Breast epithelium (tissue), 4 donors: ENCODE measurements at places on chromosomes 16 and 17. TPM values are rescaled to one million over a fixed set of nuclear protein-coding genes. Genes with fewer than 3 reads are reported as not detected.

Gene SCGB1C2
- total RNA-seq: not detected

Gene ABCC6
- 4.2 TPM for total RNA-seq

- no peak overlapping the region for H3K27ac ChIP-seq
- H3K4me1 ChIP-seq: no peaks in the 10 kb centered on the region
- H3K36me3 ChIP-seq: no peaks in the 10 kb centered on the region
- no peak overlapping the region for H3K4me3 ChIP-seq
Observed at GRCh38 chr17:33664116-33664840, 371.2 kb upstream of the ASIC2 start.

GRCh38 chr17:11391134-11391533 is 150.1 kb downstream of the SHISA6 start:
- no peak for DNase-seq
- no peaks in the 10 kb centered on the region for H3K27me3 ChIP-seq
- H3K27ac ChIP-seq: no peak overlapping the region
- no peaks in the 10 kb centered on the region for H3K4me1 ChIP-seq
- H3K4me3 ChIP-seq: no peak overlapping the region
